ENCODE measurements at places on chromosomes 7 and 10. TPM values are rescaled to one million over a fixed set of nuclear protein-coding genes. Genes with fewer than 3 reads are reported as not detected.

DNA sequence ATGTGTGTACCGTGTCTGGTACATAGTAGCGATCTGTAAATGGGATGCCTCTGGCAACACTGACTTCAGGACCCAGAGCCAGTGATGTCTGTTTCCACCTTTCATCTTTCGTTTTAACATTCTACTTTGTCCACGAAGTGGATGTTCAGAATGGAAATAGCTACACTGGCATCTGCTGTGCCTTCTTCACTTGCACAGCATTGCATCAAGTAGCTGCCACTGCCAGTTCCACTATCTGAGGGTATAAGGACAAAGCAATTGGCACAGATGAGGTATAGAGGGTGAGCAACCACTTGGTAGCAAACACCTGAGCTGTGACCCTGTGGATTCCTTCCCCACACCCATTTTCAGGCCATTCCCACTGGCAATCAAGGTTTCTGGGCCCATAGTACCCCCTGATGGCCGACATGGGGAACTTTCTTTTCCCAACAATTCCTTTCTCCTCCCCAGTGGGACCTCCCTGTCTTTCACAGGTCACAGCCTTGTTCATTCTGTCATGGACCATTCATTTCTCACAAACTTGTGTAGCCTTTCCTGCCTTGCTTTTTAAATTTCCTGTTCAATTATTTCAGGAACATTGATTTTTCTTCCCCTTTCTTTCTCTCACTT is 4.0 kb downstream of the ITGA8 start:
- DNase-seq = no peak

Gene AS3MT
- total RNA-seq = 22.4 TPM

DNA sequence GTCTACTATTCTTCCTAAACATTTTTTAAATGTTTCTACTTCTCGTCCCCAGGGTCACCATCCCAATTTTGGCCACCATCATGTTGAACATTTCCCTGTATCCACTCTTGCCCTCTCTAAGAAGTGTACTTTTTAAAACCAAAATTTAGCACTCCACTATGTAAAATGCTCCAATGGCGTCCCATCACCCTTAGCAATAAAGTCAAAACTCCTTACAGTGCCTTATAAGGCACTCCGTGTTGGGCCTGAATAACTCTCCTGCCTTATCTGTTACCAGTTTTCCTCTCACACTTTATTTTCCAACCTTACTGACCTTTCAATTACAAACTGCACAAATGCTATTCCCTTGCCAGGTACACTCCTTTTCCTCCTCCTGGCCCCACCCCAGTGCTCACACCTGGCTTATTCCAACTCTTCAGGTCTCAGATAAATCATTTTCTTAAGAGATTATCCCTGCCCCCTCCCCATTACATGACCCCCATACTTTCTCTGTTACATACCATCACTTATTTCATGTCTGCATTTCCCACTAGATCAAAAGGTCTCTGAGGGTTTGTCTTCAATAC is 1.3 kb downstream of the TMEM168 start:
- DNase-seq = no peak

GRCh38 chr7:133303931-133304330 is 51.1 kb downstream of the EXOC4 start:
- no peak for DNase-seq

DNA sequence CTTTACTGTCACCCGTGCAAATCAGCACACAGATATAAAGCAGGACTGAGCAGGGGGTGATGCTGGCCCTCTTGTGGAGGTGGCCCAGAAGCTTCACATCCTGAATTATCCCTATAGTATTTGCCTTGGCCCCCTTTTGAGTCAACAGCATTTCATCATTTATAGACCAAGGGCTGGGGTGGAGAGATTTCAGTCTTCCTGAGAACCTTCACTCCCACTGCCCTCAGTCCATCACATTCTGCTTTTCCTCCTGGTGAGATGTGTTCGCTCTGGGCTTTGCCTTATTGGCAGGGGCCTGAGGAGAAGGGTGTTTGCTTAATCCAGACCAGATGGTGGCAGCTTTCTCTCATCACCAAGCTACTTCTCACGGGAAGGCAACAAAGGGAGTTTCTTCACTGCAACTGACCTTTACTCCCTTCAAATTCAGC is 47.7 kb downstream of the NOC3L start:
- DNase-seq = no peak

Gene AKR1C8
- total RNA-seq = 0.25 TPM

GRCh38 chr7:77282897-77283296 is 83.3 kb upstream of the FGL2 start:
- no peak for DNase-seq

DNA sequence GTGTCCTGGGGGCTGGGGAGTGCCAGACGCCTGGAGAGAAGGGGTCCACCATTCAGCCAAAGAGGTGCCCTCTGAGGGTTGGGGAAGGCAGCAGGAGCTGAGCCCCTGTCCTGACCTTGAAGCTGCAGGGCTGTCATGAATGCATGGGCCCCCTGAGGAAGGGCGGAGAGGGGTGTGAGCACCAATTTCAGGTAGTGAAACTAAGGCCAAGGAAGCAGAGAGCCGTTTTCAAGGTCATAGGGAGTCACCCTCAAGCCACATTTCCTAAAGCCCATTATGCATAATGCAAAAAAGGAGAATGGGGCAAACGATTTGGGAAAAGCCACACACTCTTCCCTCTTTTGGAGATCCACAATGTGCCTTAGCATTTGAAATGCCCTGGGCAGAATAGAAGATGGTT is 37.2 kb downstream of the FIGNL1 start:
- DNase-seq = no peak

- DNase-seq = no peak
These were observed 57.2 kb downstream of the SHH start for GRCh38 chr7:155755026-155755425.

GRCh38 chr7:94883616-94884015 is 23.8 kb upstream of the PPP1R9A start:
- DNase-seq = no peak

- DNase-seq = no peak
These were observed 27.8 kb downstream of the GET4 start for GRCh38 chr7:903921-904755.

Data from left ventricle myocardium superior (tissue), 1 donor.